ENCODE measurements at places on chromosomes 16 and 17. TPM values are rescaled to one million over a fixed set of nuclear protein-coding genes. Genes with fewer than 3 reads are reported as not detected.

DNA sequence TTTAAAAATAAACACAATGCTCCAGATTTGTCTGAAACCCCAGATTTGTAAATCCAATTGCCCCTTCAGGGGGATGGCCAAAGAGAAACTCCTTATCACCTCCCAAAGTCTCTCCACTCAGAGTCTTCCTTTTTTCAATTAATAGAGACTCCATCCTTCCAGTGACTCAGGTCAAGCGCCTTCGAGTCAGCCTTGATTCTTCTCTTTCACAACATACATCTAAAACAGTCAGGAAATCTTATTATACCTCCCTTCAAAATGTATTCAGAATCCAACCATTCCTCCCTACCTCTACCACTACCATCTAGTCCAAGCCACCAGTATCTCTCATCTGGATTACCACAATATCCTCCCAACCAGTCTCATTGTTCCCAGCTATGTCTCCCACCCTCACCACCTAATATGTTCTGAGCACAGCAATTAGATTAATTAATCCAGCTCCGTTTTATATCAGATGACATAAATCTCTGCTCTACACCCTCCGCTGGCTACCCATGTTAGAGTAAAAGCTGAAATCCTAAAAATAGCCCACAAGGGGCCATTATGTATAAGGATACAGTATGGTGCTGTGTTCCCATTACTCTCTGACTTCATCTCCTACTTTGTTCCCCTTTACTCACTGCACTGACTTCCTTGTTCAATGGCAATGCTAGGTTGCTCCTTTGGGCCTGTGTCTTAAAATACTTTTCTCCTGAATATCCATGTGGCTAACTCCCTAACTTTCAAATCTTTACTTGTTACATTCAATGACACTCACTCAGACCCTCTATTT, 11.8 kb downstream of the SIAH1 start:
- DNase-seq = no peak
- peaks cover 78% of the 10 kb centered on the region for H3K4me1 ChIP-seq

Gene ACAP1
- 7.6 TPM for total RNA-seq

DNA sequence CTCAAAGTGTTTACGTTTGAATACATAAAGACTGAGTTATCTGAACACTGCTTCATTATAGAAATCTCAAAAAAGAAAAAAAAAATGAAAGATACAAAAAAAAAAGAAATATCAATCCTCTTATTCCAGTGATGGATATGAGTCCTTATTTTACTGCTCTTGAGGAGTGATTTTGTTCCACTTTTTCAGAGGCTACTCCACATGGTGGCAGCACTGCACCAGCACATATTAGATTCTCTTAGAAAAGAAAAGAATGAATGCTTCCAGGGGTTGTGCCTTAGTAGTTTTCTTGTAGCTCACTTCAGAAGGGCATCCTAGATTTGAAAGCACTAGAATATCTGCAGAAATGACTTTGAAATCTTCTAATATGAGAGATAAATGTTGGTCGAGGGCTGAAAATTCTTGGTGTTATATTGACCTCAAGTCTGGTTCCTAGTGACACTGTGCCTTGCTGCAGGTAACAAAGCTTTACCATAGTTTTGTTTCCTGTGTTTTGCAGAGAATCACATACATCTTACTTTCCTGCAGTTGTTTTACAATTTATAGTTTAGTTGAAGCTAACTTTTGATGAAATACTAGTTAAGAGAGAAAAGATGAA, 25.9 kb downstream of the AP2B1 start:
- H3K4me3 ChIP-seq = no peak overlapping the region
- H3K27me3 ChIP-seq = no peaks in the 10 kb centered on the region
- no peak for DNase-seq
- H3K4me1 ChIP-seq = no peaks in the 10 kb centered on the region
- H3K27ac ChIP-seq = no peak overlapping the region

Gene HSD17B2
- total RNA-seq = 2.9 TPM

GRCh38 chr17:59848778-59849177, 44.0 kb downstream of the TUBD1 start:
- no peaks in the 10 kb centered on the region for H3K36me3 ChIP-seq
- peaks cover 80% of the 10 kb centered on the region for H3K4me1 ChIP-seq
- no peak overlapping the region for H3K4me3 ChIP-seq
- no peak for DNase-seq

Gene MKS1
- 13.0 TPM for total RNA-seq

DNA sequence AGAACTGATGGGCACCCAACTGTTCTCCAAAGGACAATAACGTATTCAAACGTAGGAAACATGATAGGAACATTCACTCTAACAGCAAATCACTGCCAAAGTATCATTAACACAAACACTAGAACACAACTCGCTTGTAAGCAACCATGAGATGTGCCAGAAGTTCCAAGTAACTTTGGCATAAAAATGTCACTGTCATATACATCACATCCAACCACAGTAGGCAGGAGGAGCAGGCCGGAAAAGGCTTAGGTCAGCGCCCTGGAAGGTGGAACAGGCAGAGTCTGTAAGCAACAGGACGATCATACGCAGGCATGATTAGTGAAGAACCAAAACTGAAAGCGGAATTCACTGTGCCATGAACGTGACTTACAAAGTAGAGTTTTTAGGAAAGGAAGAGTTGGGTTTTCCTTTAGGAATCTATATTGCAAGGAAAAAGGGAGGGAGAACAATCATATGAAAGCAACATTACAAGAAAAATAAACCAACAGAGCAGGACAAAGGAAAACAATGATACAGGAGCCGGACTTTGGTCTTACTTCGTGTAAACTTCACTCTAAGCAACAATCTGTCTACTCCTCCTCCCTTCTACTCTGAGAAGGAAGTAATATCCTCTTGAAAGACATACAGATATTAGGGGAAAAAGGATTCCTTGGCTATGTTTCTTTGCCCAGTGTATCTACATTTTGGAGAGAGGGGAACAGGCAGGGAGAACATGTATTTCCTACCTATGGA, 52.3 kb downstream of the YWHAE start:
- H3K27ac ChIP-seq = peak overlapping the region; percentile 53
- peaks cover 3% of the 10 kb centered on the region for H3K36me3 ChIP-seq
- DNase-seq = no peak
- no peaks in the 10 kb centered on the region for H3K27me3 ChIP-seq
- peaks cover 28% of the 10 kb centered on the region for H3K4me1 ChIP-seq
- no peak overlapping the region for H3K4me3 ChIP-seq

DNA sequence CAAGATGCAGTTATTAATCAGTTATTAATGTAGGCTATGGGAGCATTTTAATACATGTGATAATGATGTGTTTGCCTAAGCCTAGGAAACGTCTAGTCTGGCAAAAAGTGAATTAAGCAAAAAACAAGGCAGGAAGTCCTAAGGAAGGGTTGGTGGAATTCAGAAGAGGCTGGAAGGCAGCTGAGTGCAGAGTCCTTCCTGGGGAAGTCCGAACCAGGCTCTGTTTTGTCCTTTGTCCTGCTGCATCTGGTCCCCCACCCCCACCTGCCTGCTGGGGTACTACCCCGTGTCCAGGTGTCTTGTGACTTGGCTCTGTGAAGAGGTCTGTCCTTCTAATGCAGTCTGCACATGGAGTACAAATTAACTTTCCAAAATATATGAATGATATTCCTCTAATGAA, 1.5 kb upstream of the MYH10 start:
- no peak for DNase-seq
- no peak overlapping the region for H3K4me3 ChIP-seq
- no peaks in the 10 kb centered on the region for H3K36me3 ChIP-seq
- no peak overlapping the region for H3K27ac ChIP-seq
